ENCODE measurements at places on chromosomes 13 and 19.

- no peak for DNase-seq
These were observed 6.6 kb downstream of the ISOC2 start for GRCh38 chr19:55454787-55455243.

GRCh38 chr13:99471221-99472121 lies 29.8 kb upstream of the TM9SF2 start:
- DNase-seq: no peak

DNA sequence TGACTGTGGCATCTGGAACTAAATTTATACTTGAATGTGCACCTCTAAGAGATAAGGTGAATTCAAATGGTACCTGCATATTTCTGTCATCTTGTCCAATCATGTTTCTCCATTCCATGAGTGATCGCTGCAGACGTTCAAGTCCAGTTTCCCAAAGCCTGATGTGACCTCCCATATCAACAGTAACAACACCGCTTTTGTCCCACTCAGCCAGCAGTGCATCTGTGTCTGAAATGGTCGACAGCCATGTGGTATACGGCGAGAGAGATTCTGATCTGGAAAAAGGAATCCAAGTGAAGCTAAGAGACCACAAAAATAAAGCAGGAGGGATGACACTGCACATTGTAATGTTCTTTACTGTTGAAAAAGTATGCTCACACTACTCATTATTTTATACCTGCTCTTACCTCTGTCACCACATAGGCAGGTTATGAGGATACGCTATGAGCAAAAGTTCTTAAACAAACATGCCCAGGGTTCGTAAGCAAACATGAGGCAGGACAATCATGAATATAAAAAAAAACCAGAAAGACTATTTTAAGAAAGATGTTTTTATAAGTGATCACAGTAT lies 213.6 kb downstream of the RGCC start:
- DNase-seq: no peak

- no peak for DNase-seq
These were observed 42.7 kb downstream of the UTP14C start for GRCh38 chr13:52067237-52067636.

- no peak for DNase-seq
These were observed 17.0 kb downstream of the ERFL start for GRCh38 chr19:41910992-41911888.

DNA sequence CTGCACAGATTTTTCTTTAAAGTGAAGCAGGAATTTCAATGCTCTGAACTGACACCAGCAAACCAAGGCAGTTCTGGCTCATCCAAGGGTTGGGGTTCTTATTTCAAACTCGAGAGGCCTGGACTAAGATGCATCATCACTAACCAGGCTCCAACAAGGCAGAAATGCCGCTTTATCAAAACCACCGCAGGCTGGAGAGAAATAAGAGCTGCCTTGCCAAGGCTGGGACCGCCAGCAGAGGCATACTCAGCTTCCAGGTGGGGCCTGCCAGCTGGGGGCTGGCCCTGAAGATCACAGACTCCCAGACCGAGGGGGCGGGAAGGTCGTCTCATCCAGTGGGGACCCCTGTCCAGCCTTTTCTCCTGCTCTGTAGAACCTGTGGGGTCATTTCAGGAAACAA lies 37.4 kb upstream of the GAS6 start:
- no peak for DNase-seq
